ENCODE measurements at places on chromosomes 2 and 18.

- DNase-seq, result peak; percentile 7
These were observed at the start of gene KRTCAP3 for GRCh38 chr2:27441958-27442919. Gene KRTCAP3, plus strand, starts transcription at chr2:27442381. Its CDS starts 32 bp downstream, at chr2:27442413.

DNA sequence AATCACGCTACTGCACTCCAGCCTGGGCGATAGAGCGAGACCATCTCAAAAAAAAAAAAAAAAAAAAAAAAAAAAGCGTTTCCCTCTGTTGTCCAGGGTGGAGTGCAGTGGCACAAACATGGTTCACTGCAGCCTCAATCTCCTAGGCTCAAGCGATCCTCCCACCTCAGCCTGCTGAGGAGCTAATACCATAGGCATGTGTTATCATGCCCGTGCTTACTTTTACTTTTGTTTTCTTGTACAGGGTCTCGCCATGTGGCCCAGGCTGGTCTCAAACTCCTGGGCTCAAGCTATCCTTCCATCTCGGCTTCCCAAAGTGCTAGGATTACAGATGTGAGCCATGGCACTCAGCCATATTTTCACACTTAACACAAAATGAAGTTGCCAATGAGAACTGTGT lies 37.5 kb downstream of the PSME4 start:
- no peak for DNase-seq

DNA sequence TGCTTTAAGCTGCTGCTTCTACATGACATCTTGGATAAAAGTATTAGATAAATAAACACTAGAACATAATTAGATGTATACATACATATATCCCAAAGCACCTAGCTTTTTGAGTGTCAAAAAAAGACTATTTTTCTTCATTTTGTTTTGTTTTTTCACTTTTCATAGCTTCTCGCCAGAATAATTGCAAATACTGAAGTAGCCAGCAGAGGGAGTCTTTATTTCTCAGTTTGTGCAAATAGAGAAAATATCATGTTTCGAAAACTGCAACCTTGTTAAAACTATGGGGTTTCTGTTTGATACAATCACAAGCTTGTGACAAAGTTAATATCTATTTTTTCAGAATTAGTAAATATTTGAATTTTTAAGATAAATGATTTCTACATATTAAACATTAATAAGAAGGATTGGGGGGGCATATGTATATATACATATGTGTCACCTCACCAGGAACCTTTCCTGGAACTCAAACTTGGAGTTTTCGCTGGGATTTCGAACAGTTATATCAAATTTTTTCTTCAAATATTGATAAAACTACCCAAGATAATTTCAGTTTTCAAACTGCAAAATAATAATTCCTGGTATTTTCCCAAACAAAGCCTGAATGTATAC lies 61.0 kb downstream of the GRB14 start:
- DNase-seq, result no peak

DNA sequence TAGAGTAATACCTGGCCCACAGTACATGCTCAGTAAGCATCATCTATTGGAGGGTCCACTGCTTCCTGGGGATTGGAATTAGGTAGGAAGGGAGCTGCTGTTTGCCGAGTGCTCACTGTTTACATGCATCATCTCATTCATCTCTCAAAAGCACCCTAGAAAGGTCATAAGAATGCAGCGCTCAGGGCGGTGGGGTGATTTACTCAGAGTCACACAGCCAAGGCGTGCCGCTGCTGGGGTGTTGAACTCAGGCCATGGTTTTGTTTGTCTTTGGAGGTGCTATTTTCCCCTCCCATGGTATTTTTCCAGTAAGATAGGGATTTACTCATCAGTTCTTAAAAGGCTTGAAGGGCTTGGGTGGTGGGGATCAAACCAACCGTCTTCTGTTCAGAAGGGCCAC lies 227.5 kb downstream of the LDLRAD4 start:
- DNase-seq, result no peak

GRCh38 chr2:32061973-32062861 lies 1.1 kb upstream of the SPAST start:
- no peak for DNase-seq

- no peak for DNase-seq
These were observed 1.9 kb downstream of the TTL start for GRCh38 chr2:112483831-112484230.

GRCh38 chr2:153917570-153917969 lies 45.8 kb downstream of the GALNT13 start:
- DNase-seq, result no peak

- no peak for DNase-seq
These were observed 77.6 kb upstream of the ZNF516 start for GRCh38 chr18:76572518-76573247.

GRCh38 chr18:35247412-35248249 lies 6.8 kb downstream of the ZNF397 start:
- no peak for DNase-seq

- DNase-seq, result no peak
These were observed 215.5 kb downstream of the CYP26B1 start for GRCh38 chr2:71932037-71932779.

DNA sequence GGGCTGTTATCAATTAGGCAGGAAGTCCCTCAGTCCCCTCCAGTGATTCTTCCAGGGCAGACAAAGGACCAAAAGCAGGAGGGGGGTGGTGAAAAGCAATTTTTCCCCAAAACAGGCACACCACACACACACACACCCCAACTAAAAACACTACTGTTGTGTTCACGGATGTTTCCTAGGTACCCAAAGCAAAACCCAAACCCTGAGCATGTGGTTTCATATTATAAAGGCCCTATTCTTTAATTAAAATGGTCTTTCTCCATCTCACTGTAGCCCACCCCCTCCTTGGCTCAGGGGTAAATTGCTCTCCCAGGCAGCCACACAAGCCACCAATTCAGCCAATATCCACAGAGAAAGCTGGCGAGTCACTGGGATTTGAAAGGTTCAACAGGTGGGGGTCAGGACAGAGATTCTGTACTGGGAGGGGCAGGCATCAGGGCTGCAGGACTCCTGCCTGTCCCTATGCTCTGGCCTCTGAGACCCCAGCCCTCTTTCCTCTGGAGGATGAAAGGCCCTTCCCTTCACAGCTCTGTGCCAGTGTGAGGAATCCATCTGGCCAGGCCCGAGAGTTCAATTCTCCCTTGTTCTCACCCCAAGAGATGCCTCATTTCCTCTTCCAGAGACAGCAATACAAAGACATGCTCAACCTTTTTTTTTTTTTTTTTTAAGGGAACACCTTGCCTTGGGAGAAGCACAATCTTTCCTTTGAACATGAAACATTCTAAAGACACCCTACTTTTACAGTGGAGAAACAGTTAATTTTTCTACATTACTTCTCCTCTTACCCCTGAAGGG lies 43.6 kb downstream of the SPRED2 start:
- DNase-seq, result no peak

GRCh38 chr2:145739681-145740080 lies 1219.8 kb upstream of the ZEB2 start:
- DNase-seq, result no peak

DNA sequence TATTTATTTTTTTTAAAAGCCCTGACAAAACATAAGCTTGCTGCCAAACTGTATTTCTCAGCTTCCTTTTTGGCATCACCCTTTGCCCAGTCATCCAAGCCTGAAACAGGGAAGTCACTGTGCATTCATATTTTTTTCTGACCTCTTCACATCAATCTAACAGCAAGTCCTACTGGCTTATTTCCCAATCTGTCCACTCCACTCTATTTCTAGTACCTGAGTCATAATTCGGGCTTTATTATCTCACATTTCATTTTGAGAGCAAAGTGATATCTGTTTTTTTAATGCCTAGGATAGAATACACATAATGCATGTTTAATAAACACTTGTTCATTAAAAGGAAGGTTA lies 5.1 kb downstream of the HNMT start:
- DNase-seq, result no peak

GRCh38 chr2:44789446-44789845 lies 152.1 kb upstream of the SIX3 start:
- DNase-seq, result no peak

DNA sequence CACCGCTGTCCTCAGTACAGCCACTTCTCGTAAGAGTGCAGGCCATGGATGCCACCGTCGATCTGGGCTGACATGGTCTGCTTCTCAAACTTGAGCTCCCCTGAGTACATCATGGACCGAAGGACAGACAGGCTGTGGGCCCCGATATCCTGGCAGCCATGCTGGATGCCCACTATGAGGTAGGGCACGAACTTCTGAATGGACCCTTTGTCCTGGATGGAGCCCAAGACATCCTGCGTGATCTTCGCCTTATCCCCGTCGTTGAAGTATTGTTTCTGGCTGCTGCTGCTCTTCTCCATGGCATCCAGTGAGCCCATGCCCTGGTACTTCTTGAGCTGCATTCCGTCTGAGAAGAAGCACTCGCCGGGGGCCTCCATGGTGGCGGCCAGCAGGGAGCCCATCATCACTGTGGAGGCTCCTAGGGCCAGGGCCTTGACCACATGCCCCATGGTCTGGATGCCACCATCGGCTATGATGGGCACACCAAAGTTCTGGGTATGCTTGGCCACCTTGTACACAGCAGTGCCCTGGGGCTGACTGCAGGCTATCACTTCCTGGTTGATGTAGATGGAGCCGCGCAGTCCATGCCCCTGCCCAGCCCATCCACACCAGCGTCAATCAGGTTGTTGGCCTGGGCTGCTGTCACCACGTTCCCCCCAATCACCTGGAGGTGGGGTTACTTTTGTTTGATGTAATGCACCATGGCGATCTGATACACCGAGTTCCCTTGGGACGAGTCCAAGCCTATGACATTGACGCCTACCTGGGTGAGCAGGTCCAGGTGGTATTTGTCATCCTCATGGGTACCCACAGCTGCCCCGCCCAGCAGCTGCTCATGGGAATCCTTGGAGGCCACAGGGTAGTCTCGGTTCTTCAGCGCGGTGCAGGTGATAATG lies 21.8 kb downstream of the CFLAR start:
- DNase-seq, result no peak

DNA sequence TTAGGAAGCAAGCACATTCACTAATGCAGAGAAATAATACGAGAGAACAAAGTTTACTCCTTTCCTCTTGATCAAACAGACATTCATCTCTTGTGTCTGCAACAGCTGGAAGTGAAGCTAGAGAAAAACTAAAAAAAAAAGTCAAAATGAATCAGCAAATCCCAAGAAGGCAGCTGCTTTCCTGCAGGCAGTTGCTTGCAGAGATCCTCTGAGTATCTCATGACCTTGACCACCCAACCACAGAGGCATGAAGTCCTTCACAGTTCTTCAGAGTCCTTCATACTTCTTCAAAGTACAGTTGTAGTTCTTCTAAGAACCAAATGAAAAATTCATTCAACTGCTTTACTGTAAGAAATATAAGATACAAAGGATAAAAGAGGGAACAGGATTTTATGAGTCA lies 97.2 kb upstream of the ACVR1C start:
- DNase-seq, result no peak

DNA sequence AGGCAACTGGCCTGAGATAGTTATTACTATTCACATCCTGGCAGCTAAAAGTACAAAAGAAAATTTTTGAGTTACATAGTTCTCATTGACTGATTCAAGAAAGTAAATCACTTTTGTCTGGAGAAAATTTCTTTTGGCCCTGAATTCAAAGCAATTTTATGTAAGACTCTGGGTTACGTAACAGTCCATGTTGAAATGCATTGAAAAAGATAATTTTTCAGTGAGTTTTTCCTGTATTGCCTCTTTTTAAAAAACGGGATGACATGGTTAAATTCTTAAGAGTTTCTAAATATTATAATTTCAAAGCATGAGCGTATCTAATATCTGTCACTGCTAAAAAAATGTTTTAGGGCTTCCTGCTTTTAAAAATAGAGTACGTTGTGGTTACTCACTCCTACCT lies 72.7 kb downstream of the ANKRD12 start:
- no peak for DNase-seq

DNA sequence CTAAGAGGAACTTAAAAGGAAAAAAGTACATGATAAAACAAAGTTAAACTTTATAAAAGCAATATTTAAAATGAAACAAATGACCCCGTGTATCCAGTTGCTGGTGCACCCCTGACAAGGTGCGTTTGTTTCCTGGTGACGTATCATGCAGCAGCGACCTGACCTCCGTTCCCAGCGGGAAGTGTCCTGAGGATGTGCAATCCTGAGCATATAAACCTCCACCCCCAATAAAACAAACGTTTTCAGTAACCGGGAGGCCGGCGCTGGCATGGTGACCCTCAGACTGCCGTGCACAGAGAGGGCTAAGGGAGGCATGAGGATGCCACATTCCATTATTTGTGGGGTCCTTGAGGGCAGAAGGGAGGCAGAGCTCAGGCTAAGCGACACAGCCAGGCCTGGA lies 14.8 kb downstream of the SLC66A2 start:
- no peak for DNase-seq

GRCh38 chr2:113337809-113338208 lies 59.1 kb upstream of the PAX8 start:
- no peak for DNase-seq

GRCh38 chr2:150028322-150028721 lies 440.7 kb upstream of the MMADHC start:
- DNase-seq, result no peak

- DNase-seq, result no peak
These were observed 220.3 kb downstream of the KLHL29 start for GRCh38 chr2:23605236-23605635.

DNA sequence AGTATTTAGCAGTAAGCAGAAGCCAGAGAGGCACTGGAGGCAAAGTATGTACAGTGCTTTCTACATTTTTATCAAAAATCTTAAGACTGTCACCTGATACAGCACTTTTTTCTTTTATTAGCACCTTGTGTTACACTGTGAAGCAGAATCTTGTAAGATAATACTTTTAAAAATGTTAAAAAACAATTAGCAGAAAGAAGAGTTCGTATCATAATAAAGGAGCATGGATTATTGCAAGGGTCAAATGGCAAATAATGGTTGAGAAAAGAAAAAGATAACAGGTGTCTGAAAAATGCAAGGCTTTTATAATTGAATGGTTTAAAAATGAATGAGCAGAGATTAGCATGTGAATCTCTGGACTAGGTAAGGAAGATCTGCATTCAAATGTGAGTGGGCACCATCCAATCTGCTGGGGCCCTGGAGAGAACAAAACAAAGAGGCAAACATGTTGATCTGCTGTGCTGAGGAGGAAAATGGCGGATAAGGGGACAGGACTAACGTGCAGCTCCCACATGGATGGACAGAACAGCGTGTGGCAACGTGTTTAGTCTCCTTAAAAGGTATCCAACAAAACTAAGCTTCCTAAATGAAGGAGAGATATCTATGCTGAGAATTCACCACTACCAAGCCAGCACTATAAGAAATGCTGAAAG lies 9.5 kb downstream of the CEBPZOS start:
- DNase-seq, result no peak

DNA sequence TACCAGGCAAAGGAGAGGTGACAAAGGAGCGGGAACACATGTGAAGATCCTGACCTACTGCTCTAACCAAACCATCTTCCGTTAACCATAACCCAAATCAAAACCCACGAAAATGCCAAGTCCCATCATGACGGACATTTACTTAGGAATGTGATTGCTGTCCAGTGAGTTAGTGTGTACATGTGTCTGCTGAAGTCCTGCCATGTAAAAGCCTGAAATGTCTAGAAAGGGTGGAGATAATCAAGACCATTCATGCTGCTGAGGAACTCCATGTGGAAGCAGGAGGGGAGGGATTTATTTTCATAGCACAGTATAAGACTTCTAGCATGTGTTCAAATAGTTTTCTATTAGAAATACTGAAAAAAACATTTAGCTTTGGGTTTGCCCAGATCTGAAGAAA lies 137.0 kb upstream of the BOD1L2 start:
- DNase-seq, result no peak

- no peak for DNase-seq
These were observed 57.8 kb downstream of the SPRED2 start for GRCh38 chr2:65374575-65374974.
